HepG2 (cell line): ENCODE measurements at places on chromosomes 4 and X. TPM values are rescaled to one million over a fixed set of nuclear protein-coding genes. Genes with fewer than 3 reads are reported as not detected.

DNA sequence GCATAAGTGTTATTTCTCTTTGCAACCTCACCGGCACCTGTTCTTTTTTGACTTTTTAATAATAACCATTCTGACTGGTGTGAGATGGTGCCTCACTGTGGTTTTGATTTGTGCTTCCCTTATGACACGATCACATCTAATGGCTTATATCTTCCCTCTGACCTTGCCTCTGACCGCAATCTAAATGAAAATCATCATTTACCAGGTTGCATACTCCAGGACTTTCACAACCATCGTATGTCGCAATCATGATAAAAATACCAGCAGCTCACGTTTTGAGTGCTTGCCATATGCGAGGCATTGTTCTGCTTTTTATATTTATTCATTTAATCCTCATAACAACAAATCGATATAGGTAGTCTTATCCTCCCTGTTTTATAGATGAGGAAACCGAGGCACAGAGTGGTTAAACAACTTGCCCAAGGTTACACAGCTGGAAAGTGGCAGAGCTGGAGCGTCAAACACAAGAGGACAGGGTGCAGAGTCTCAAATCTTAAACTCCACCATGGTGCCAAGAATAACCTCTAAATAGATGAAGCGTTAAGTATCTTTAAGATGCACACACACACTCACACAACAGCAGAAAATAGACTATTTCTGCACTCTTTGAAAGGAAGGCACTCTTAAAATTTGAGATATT, 102.2 kb downstream of the SEL1L3 start:
- peaks cover 12% of the 10 kb centered on the region for H3K4me1 ChIP-seq
- H3K4me3 ChIP-seq, result no peak overlapping the region
- DNase-seq, result no peak

DNA sequence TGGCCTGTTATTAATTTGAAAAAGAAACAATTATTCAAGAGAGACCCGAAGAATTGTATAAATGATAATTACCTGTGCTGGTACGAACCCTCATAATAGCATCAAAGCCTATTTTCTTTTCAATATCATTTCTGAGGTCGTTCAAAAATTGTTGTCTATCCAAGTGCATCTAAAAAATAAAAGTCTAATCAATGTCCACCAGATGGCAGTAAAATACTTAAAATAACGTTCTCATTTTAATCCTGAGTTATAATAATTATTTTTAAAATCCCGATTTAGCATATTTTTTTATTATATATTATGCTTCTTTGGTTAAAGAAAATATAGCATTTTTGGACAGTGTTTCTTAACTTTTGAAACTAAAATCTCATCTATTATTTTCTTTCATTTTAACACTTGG, 55.7 kb downstream of the METTL14 start:
- no peak for DNase-seq
- H3K4me3 ChIP-seq, result no peak overlapping the region
- 0 out of 2 replicates have a peak, but pooled peaks cover 6% of the 10 kb centered on the region for H3K4me1 ChIP-seq
- H3K27me3 ChIP-seq, result no peaks in the 10 kb centered on the region
- no peak overlapping the region for H3K27ac ChIP-seq

Gene GPRASP1
- total RNA-seq, result 0.51 and 1.4 TPM in 2 replicates

DNA sequence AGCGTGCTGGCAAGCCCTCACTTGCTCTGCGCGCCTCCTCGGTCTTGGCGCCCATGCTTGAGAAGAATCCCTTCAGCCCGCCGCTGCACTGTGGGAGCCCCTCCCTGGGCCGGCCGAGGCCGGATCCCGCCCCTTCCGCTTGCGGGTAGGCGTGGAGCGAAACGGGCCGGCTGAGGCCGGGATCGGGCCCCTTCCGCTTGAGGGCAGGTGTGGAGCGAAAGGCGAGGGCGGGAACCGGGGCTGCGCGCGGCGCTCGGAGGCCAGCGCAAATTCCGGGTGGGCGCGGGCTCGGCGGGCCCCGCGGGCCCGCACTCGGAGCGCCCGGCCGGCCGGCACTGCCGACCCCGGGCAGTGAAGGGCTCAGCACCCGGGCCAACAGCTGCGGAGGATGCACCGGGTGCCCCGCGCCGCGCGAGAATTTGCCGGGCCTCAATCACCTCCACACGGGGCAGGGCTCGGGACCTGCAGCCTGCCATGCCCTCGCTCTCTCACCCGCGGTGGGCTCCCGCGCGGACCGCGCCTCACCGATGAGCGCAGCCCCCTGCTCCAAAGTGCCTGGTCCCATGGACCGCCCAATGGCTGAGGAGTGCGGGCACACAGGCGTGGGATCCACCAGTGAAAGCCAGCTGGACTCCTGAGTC, 58.1 kb upstream of the GBA3 start:
- H3K36me3 ChIP-seq, result no peaks in the 10 kb centered on the region
- no peak for DNase-seq
- H3K4me1 ChIP-seq, result no peaks in the 10 kb centered on the region
- no peak overlapping the region for H3K27ac ChIP-seq

DNA sequence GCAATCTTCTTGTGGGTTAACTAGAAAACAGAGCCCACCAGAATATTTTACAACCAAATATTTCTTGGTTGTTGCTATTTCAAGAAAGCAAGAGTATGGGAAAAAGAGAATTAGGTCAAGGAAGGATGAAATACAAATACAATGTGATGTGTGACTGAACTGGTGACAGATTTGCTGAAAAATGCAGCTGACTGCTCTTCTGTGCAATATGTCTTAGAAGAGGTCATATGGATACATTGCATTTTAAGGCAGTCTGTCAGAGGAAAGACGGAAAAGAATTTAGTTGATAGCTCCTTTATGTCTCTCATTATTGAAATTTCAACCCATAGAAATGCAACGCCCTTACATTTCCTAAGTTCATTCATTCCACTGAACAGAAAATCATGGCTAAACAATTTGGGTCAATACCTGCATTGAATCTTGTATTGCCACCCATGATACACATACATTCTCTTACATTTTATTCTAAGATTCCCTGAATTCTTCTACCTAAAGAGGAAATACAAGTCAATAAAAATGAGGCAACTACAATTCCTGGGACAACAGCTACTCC, 423.1 kb downstream of the ADAM29 start:
- H3K27me3 ChIP-seq, result no peaks in the 10 kb centered on the region
- no peaks in the 10 kb centered on the region for H3K4me1 ChIP-seq
- no peak overlapping the region for H3K4me3 ChIP-seq
- H3K36me3 ChIP-seq, result no peaks in the 10 kb centered on the region
- DNase-seq, result no peak

- H3K27ac ChIP-seq, result no peak overlapping the region
- no peak overlapping the region for H3K4me3 ChIP-seq
- no peaks in the 10 kb centered on the region for H3K27me3 ChIP-seq
- no peaks in the 10 kb centered on the region for H3K4me1 ChIP-seq
- H3K36me3 ChIP-seq, result no peaks in the 10 kb centered on the region
Observed at GRCh38 chr4:112884406-112884805, 165.0 kb upstream of the ANK2 start.

Gene SERTM2
- not detected in 2 replicates for total RNA-seq

- no peak overlapping the region for H3K27ac ChIP-seq
- peaks cover 51% of the 10 kb centered on the region for H3K4me1 ChIP-seq
- no peak for DNase-seq
- H3K36me3 ChIP-seq, result 0 out of 3 replicates have a peak, but pooled peaks cover 4% of the 10 kb centered on the region
Observed at GRCh38 chr4:186719925-186720694, 3.5 kb downstream of the FAT1 start.

DNA sequence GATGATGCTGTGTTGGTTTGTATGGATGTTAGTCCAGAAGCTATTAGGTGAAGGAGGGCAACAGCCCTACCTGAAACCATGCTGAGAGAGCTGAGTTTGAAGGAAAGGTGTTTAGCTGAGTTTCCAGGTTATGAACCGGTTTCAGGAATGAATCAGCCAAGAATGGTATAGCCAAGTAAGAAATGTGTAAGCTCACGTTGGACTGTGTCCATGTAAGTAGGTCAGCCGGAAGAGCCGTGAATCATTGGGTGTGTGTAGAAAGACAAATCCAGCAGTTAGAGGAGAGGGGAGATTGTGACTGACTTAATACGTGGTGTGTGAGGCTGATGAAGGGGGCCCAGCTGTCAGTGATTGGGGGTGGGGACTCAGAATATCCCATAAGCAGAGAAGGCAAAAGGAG, 77.2 kb upstream of the SPIN4 start:
- H3K27ac ChIP-seq, result no peak overlapping the region
- H3K4me3 ChIP-seq, result no peak overlapping the region
- H3K36me3 ChIP-seq, result no peaks in the 10 kb centered on the region
- DNase-seq, result no peak

- no peak overlapping the region for H3K4me3 ChIP-seq
- H3K36me3 ChIP-seq, result no peaks in the 10 kb centered on the region
- DNase-seq, result no peak
- H3K4me1 ChIP-seq, result no peaks in the 10 kb centered on the region
Observed at GRCh38 chr4:114691865-114692264, 93.3 kb downstream of the UGT8 start.

DNA sequence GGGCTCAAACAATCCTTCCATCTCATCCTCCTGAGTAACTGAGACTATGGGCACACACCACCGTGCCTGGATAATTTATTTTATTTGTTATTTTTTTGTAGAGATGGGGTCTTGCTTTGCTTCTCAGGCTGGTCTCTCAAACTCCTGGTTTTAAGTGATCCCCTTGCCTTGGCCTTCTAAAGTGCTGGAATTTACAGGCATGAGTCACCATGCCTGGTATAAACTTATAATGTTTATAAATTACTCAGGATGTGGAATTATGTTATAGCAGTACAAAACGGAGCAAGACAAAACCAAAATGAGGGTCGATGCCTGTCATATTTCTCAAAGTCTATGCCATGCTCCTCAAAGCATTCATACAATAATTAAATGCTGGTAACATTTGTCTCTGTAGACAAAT, 29.8 kb upstream of the TEX13C start:
- H3K4me3 ChIP-seq, result no peak overlapping the region
- no peak overlapping the region for H3K27ac ChIP-seq
- no peaks in the 10 kb centered on the region for H3K27me3 ChIP-seq

DNA sequence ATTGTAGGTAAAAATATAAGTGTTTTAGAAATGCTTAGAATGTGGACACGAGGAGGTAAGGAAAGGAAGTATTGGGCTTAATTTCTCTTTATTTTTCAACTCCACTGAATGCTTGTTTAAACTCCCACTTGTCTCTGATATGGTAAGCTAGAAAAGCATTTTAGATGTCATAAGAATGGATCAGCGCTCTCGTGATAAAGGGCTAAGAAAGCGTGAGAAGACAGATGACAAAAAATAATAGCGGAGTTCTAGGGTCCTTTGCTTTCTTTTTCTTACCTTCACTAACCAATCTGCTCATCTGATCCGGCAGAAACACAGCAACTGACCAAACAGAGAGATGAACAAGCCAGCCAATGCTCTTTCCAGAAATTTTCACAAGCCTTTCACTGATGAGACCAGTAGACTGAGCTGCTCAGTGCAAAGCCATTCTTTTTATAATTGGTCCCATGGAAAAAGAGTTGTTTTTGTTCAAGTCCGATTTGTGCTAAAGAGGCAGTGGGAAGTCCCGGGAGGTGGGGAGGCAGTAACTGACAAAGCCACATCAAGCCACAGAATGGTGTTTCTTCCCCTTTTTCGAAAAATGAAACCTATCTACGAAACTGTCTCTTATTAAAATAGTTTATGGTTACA, at the start of gene TASL:
Gene TASL (minus strand): TSS at position 405 of the 630 bp plus-strand sequence. CDS start 17,411 bp downstream, outside the sequence.
- peaks cover 11% of the 10 kb centered on the region for H3K4me1 ChIP-seq
- no peak within 1 kb of the TSS for H3K4me3 ChIP-seq
- H3K27ac ChIP-seq, result no peak within 1 kb of the TSS
- H3K27me3 ChIP-seq, result no peaks in the 10 kb centered on the region
- no peak for DNase-seq
- no peaks in the 10 kb centered on the region for H3K36me3 ChIP-seq

Gene MID2
- total RNA-seq, result 0.09 TPM in 1 of 2 replicates, not detected in the other

Gene SLC9B1
- 0.20 TPM in 1 of 2 replicates, not detected in the other for total RNA-seq

DNA sequence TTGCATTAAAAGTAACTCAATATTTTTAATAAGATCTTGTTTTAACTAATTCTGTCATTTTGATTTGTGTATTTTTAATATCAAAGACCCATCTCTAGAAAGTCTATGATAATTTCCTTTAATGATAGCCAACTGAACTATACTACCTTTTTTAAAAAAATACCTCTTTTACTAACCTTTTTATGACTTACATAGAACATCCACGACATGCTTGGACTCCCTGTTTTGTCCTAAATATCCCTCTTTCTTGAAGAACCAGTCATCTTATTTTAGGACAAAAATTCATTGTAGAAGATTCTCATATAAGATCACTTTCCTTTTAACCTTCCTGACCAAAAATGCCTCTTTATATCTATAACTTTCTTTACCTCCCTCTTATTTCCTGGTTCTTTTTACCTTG, 76.8 kb upstream of the GC start:
- H3K27me3 ChIP-seq, result no peaks in the 10 kb centered on the region
- no peak overlapping the region for H3K4me3 ChIP-seq
- H3K36me3 ChIP-seq, result no peaks in the 10 kb centered on the region
- H3K4me1 ChIP-seq, result no peaks in the 10 kb centered on the region
- no peak overlapping the region for H3K27ac ChIP-seq

Gene NKX1-1
- not detected in 2 replicates for total RNA-seq

Gene ENPEP
- not detected in 2 replicates for total RNA-seq

Gene IRAK1
- 69.8 and 77.3 TPM in 2 replicates for total RNA-seq

- no peaks in the 10 kb centered on the region for H3K4me1 ChIP-seq
- no peak overlapping the region for H3K4me3 ChIP-seq
- H3K27ac ChIP-seq, result no peak overlapping the region
- H3K36me3 ChIP-seq, result no peaks in the 10 kb centered on the region
Observed at GRCh38 chrX:11899091-11899490, 141.1 kb downstream of the MSL3 start.

Gene ZCCHC18
- total RNA-seq, result 0.18 TPM in 1 of 2 replicates, not detected in the other

- H3K27me3 ChIP-seq, result no peaks in the 10 kb centered on the region
- no peak overlapping the region for H3K4me3 ChIP-seq
- DNase-seq, result no peak
- H3K27ac ChIP-seq, result no peak overlapping the region
Observed at GRCh38 chr4:82551734-82552133, 10.1 kb downstream of the TMEM150C start.
